ENCODE measurements at places on chromosomes 1 and 21.

DNA sequence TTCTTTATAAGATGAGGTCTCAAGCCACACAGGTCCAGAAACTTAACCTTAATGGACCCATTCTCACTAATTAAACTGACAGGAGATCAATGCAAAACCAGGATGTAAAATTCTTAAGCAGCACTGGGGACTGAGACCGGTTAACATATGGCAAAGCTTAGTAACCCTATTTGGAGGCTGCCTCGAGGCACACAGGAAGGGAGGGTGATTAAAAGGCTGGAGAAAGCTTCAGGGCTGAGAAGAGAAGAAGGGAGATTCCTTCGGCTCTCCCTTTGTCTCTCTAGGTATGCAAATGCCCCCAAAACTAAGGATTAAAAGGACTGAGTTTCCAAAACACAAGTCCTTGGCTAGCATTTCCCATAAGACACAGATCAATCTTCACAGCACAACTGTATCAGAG lies 120.8 kb upstream of the DSCAM start:
- DNase-seq = no peak

- DNase-seq = no peak
These were observed 151.8 kb downstream of the CACNA1E start for GRCh38 chr1:181635110-181635509.

GRCh38 chr1:236351875-236352573 lies 42.1 kb upstream of the EDARADD start:
- DNase-seq = no peak

DNA sequence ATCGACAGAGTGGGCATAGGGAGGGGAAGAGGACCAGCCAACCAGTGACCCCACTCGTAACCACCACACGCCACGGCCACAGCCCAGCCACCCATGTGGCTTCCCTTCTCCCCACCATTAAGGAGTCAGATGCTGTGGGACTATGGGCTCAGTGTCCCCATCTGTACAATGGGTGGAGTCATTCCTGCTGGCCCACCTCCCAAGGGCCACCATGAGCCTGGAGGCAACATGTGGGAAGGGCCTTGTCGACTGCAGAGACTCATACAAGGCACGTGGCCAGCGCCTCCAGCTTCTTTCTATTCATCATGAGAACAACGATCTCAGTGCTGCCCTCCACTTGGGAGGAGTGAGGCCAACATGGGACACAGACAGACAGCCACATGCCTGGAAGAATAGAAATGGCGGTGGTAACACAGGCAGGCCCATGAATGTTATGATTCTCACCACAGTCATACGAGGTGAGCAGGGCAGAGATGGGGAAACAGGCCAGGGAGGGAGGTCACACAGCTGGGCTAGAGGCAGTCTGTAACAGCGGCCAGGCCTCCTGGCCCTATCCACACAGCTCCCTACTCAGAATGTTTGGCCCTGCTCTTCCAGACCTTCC lies 16.1 kb downstream of the LRP8 start:
- DNase-seq = no peak

- no peak for DNase-seq
These were observed 101.2 kb downstream of the FNBP1L start for GRCh38 chr1:93549131-93549530.

- DNase-seq = no peak
These were observed 42.9 kb downstream of the CRYAA start for GRCh38 chr21:43211760-43212115.

DNA sequence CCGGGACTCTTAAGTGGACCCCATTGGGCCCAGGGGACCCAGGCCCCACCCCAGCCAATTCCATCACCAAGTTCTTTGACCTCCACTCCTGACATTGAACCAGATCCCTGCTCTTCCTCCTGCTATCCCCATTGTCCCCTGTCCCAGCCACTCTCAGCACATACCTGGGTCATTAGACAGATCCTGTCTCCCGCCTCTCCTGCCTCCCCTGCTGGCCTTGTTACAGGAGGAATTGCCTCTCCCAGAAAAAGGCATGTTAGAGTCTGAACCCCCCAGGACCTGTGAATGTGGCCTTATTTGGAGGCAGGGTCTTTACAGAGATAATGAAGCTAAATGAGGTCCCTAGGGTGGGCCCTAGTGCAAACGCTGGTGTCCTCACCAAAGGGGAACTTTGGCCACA lies 301.9 kb downstream of the NPHP4 start:
- DNase-seq = no peak

DNA sequence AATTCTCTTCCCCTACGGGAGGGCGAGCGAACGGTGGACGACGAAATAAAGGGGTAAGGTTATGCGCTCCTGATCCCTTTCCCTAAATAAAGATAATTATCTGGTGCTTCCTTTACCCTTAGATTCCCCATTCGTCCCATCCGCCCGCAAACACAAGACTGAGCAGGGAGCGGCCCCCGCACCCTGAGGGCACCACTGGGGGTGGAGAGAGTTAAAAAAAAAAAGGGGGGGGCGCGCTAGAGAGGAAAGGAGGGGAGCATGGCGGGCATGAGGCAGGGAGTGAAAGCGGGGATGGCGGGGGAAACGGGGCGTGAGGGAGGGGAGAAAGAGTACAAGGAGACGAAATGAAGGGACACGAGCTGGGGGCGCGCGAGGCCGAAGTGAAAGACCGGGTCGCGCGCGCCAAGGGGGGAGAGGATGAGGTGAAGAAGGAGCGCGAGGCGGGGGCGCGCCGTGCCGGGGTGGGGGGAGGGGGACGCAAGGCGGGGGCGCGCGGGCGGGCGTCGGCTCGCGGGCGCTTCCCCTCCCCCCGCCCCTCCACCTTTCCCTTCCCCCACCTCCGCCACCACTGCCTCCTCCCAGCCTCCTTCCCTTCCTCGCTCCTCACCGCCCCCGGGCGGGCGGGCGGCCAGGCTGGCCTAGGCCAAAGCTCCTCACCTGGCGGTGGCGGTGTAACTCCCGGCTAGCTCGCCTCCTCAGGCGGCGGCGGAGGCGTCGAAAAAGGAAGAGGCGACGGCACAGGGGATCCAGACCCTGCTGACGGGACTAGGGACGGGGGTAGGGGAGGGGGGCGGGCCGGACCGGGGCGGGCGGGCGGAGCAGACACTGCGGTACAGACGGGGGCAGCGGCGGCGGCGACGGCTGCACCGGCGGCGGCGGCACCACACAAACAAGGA lies 448 bp downstream of the GATAD2B start:
- peak; percentile 65 for DNase-seq

- DNase-seq = no peak
These were observed 29.8 kb downstream of the UCK2 start for GRCh38 chr1:165857046-165857801.

GRCh38 chr21:44379991-44380865 lies 26.8 kb downstream of the TRPM2 start:
- DNase-seq = no peak

DNA sequence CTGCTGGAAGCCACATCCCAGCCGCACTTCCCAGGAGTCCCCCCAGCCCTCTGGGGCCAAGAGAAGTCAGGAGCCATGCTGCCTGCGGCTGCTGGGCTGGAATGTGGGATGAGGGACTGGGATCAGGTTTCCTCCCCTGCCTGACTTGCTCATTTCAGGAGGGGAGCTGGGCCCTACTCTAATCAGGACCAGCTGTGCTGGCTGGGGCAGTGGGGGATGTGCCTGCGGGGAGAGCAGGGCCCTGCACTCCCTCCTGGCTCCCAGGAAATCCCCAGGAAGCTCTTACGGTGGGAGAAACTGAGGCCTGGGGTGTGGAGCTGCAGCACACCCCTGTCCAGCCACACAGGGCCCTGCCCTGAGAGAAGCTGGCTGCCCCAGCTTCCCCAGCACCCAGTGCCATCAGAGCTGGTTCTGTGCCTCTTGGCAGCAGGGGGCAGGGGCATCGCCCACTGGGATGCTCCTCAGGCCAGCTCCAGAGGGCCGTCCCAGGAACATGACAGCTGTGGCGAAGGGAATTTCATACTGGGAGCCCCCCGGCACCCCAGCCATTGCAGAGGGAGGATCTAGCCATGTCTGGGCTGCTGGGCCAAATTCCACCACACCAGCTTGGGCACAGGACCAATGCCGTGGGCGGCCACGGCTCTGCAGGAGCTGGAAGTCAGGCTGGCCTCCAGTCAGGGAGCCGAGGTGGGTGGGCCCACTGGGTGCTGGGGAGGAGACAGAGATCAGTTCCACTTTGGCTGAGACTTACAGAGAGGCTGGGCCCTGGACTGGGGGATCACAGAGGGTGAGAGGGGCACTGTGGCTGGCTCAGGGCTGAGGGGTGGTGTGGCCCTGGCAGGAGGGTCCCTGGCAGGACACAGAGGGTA lies 21.3 kb upstream of the PRSS38 start:
- DNase-seq = no peak

- DNase-seq = no peak
These were observed 6.2 kb downstream of the LRRC52 start for GRCh38 chr1:165549973-165550372.

DNA sequence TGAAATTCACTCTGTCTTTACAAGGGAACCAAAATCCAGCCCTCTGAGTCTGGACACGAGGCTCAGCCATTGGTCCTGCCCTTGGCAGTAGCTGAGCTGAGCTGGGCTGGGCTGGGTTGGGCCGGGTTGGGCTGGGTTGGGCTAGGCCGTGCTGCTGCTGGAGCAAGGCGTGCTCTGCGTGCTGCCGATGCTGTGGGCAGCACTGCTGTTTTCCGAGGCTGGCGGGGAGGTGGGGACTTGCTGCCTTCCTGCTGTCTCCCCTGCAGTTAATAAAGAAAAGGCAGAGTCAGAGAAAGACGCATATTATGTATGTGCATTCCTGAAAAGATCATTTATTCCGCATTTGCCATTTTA lies 182.9 kb downstream of the CDC7 start:
- DNase-seq = no peak

- DNase-seq = no peak
These were observed 69.8 kb upstream of the DNAH14 start for GRCh38 chr1:224859651-224860050.

DNA sequence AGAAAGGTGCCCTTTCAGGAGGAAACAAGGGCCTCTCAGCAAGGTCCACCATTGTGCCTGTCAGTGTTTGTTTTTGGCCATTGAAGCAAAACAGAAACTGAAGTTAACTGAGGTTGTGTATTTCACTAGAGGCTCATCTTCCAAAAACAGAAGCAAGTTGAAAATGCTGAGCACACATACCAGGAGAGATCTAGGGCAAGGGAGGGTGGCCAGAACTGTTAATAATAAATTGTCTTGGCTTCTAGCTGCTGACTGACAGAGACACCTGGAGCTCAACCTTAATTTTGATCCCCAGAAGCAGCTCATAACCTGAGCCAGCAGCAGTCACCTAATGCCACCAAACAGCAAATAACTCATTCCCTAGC lies 5.2 kb downstream of the AGMAT start:
- no peak for DNase-seq

- no peak for DNase-seq
These were observed 749 bp upstream of the TMEM39B start for GRCh38 chr1:32071758-32072621.

DNA sequence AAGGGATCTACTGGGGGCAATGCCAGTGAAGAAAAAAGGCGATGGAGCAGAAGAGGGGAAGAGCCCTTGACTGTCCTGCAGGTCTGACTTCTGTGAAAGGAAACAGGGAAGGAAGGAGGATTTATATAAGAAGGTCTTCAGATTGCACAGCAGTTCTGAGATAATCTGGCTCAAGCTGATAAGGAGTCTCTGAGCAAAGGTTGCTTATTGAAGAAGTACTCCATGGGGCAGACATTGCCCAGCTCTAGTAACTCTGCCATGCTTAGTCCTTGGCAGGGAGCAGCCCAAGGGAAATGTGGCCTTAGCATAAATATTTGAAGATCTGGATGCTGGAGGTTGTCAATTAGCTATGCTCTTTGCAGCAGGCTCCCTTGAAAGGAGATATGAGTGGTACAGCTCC lies 15.9 kb upstream of the TTF2 start:
- no peak for DNase-seq

DNA sequence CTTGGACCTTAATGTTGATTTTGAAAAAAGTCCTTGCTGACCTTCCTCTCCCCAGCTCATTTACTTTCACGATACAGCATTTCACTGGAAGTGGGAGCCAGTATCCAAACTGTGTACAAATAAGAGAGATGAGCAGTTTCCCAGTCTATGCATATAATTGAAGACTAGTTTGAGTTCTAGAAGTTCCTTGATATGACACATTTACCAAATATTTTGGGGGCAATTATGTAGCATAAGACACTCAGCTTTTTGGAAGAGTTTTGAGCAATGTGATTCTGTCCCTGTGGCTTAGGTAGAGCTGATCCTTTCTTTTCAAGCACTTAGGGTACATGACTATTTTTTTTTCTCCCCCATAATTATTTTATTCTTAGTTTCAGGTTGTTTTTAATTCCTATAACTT lies 26.4 kb downstream of the GIPC2 start:
- DNase-seq = no peak

DNA sequence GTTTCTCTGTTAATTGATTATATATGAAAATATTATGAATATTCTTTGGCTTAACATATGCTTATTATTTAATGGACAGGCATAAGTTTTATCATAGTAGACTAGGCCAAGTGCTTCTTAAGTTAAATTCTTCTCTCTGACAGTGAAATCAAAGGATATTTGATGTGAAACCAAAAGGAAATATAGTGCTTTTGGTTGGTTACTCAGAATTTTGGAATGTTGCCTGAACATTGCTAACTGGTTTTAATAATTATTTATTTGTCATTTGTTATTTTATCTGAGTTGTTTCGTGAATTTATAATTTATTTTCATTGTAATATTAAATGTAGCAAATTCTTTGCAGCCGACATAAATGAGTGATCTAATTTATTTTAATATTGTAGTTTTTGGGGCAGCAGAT lies 18.3 kb downstream of the HOOK1 start:
- no peak for DNase-seq

GRCh38 chr1:236618507-236618906 lies 14.2 kb upstream of the HEATR1 start:
- DNase-seq = no peak
